Breast epithelium (tissue), 4 donors: ENCODE measurements at places on chromosomes 11 and 22. TPM values are rescaled to one million over a fixed set of nuclear protein-coding genes. Genes with fewer than 3 reads are reported as not detected.

DNA sequence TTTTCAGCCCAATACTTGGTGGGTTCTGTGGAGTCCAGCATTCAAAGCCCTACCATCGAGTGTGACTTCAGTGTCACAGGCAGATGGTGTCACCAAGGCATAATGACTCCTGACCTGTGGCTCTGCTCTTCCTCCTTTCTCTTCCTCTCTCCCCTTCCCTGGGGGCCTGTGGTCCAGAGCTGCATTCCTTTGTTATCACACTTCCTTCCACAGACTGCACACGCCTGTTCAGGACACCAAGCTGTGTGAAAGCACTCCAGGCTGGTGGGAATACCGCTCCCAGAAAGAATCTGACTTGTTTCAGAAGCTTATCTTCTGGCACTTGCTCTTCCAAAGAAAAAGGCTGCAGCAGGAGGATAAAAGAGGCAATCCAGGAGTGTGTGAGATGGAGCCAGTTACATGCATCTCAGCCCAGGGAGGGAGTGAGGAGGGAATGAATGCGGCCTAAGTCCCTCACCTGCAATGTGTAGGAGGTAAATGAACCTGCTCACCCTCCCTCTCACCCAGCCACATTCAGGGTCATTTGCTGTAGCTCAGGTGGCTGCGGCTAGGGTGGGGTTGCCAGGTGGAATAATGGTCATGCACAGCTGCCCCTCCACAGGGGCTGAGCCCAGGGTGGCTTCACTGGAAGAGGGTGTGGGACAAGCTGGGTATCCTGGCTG lies 79.3 kb downstream of the ADAMTS15 start:
- no peak overlapping the region for H3K4me3 ChIP-seq
- no peaks in the 10 kb centered on the region for H3K27me3 ChIP-seq
- no peaks in the 10 kb centered on the region for H3K36me3 ChIP-seq

GRCh38 chr11:75603791-75604736 lies 42.0 kb downstream of the SERPINH1 start:
- no peak overlapping the region for H3K4me3 ChIP-seq
- no peak overlapping the region for H3K27ac ChIP-seq
- no peaks in the 10 kb centered on the region for H3K27me3 ChIP-seq
- no peak for DNase-seq

The LTO1 gene
- total RNA-seq = 18.7 TPM

DNA sequence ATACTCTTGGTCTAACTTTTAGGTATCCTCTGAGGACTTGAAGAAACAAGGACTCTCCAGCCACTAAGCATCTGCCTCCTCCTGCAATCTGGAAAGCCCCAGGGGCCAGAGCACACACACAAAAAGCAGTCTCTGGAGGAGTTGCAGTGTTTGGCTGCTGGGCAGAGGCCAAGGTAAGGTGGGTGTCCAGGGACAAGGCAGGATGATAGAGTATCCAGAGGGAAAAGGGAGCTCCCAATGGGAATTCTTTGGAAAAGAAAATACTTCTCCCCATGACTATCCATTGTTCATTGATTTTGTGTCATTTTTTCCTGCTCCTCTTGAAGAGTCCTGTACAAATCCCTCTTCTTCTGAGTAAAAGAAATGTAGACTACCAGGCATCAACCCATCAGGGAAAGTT lies at the start of gene OR52I2:
Gene OR52I2 (plus strand): TSS at position 301 of the 400 bp plus-strand sequence.
- H3K27me3 ChIP-seq = no peaks in the 10 kb centered on the region
- H3K27ac ChIP-seq = no peak within 1 kb of the TSS
- no peak for DNase-seq

The BAIAP2L2 gene
- total RNA-seq = 1.0 TPM

DNA sequence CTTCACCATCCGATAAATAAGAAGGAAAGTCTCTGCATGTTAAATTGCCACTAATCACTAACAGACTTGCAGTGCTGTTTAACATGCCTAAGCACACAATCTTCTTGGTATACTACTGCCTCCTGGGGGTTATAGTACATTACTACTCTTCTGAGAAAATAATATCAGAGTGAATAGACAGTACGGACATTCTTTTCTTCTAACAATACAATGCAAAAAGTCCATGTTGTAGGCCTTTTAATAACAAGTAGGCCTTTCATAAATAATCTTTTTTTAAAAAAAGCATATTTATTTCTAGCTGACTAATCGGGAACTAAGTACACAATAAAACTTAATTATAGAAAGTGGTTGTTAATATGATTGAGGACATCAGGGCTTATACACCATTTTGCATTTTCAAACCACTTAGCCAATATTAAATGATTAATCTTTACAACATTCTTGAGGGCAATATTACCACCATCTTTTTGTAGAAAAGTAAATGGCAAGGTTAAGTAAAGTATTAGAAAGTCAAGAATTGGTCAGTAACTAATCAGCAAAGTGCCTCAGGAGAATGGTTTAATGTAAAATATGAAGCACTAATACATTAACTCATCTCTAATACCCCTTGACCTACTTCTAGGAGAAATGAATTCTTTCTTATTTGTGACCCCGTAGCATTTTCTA lies 84.7 kb downstream of the TTC28 start:
- H3K4me3 ChIP-seq = no peak overlapping the region
- H3K4me1 ChIP-seq = no peaks in the 10 kb centered on the region
- H3K27ac ChIP-seq = no peak overlapping the region
- H3K27me3 ChIP-seq = no peaks in the 10 kb centered on the region
- H3K36me3 ChIP-seq = no peaks in the 10 kb centered on the region

DNA sequence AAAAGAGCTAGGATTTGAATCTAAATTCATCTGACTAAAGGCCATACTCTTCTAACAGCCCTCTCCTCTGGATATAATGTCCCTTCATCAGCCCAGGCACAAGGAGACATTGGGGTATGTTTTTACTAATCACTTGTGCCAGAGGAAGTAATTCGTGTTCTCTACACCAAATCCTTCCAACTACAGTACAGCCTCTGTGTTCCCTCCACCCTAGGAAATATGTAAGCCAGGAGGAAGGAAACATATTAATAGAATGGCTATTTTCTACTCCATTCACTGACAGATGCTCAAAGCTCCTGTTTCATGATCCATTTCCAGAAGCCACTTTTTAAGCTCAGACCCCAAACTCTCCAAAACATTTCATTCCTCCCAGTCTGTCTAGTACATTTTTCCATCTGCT lies 12.0 kb upstream of the UBQLNL start:
- H3K27ac ChIP-seq = no peak overlapping the region
- no peak overlapping the region for H3K4me3 ChIP-seq
- H3K27me3 ChIP-seq = no peaks in the 10 kb centered on the region
- no peak for DNase-seq

DNA sequence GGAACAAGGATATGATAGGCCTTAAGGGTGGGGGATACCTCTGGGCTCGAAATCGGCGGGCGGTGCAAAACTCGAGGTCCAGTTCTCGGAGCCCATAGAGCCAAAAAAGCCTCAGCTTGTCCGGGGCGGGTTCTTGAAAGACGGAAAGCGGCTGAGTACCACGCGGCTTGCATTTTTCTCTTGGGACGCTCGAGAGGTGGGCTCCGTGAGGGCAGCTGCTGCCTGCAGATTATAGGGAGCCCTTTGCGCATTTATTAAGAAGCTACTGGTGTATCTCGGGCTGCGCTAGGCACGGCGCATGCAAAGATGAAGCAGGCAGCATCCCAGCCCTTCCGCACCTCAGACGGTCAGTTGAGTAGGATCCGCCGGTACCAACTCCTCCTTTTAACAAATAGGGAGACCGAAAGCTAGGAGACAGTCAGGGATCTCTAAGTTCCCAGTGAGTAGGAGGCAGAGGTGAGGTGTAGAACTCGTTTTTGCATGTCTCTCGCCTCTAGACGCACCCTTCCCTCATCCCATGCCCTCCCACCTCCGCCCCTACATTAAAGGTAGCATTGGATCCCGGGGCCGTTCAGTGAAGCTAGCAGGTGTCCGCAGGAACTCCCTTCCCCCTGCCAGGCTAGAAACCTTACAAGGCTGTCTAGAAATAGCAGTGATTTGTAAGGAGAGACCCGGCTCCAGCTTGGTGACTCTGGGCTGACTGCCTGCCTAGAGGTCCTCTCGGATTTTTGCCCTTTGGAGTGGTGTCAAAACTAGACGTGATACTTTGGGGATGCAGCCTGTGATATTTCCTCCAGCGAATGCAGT lies 768 bp downstream of the LDHA start:
- peaks cover 4% of the 10 kb centered on the region for H3K36me3 ChIP-seq
- no peak for DNase-seq
- H3K27me3 ChIP-seq = no peaks in the 10 kb centered on the region
- H3K4me3 ChIP-seq = peak overlapping the region; percentile 97
- no peaks in the 10 kb centered on the region for H3K4me1 ChIP-seq

DNA sequence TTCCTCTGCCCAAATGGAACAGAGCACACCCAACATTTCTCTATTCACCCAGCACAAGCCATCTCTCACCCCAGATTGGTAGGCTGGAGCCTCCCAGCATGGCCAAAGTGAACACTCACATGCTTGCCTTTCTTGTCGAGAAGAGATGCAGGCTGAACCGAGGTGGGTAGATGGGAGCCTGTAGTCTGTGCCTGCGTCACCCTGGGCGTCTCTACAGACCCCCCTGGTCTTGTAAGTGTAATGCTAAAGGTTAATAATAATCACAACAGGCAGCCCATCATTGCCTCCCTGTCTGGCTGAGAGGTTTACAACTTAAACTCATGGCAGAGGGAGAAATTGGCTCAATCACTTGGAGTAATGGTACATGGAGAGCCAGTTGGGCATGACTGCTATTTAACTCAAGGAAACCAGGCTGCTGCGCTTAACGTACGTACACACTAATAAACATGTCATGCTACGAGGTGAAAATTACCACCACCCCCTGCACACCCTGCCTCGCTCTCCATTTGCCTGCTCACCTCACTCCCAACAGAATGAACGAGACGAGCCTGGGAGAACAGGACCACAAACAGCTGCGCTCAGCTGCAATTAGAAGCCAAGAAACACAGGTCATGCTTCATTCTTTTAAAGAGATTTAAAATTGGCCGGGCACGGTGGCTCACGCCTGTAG lies 9.1 kb upstream of the ZBTB16 start:
- no peak overlapping the region for H3K4me3 ChIP-seq
- DNase-seq = no peak
- H3K27me3 ChIP-seq = no peaks in the 10 kb centered on the region
- H3K4me1 ChIP-seq = no peaks in the 10 kb centered on the region

The OR4A15 gene
- total RNA-seq = not detected

DNA sequence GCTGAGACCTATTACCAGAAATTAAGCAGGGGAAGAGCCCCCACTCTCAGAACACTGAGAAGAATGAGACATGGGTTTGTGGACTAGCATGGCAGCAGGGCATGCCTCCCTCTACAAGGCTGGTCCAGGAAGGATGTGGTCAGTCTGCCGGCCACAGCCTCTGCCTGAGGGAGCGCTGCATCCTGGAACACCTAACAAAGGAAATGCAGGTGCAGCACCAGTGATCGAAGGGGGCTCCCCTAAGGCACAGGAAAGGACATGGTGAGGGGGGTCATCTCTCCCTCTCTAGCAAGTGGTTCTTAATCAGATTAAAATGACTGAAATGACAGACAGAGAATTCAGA lies 40.6 kb upstream of the ARL14EP start:
- no peak for DNase-seq
- H3K4me3 ChIP-seq = no peak overlapping the region

GRCh38 chr11:64206457-64207255 lies at the start of gene FERMT3:
Gene FERMT3, plus strand, starts transcription at chr11:64206721. Its CDS starts 644 bp downstream, at chr11:64207365.
- DNase-seq = no peak
- H3K27ac ChIP-seq = peak within 1 kb of the TSS; percentile 62
- peak within 1 kb of the TSS; percentile 62 for H3K4me3 ChIP-seq
- no peaks in the 10 kb centered on the region for H3K27me3 ChIP-seq

DNA sequence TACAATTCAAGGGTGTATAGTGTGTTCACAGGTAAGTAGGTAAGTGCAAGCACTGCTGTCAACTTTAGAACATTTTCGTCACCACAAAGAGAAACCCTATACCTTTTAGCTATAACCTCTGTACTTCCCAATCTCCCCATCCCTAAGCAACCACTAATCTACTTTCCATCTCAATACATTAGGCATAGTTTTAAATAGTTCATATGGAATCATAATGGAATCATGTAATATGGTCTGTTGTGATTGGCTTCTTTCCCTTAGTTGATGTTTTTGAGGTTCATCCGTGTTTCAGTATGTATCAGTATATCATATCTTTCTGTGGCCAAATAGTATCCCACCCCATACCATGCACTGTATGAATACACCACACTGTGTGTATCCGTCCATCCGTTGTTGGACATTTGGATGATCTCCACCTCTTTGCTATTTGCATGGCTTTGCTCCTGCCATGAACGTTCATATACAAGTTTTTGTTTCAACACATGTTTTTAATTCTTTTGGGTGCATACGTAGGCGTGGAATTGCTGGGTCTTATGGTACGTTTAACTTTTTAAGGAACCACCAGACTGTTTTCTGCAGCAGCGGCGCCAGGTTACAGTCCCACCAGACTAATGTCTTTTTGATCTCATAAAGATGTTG lies 27.7 kb upstream of the OPCML start:
- no peak overlapping the region for H3K4me3 ChIP-seq
- H3K27me3 ChIP-seq = no peaks in the 10 kb centered on the region
- no peak for DNase-seq
- H3K36me3 ChIP-seq = no peaks in the 10 kb centered on the region
- H3K4me1 ChIP-seq = no peaks in the 10 kb centered on the region
- no peak overlapping the region for H3K27ac ChIP-seq

DNA sequence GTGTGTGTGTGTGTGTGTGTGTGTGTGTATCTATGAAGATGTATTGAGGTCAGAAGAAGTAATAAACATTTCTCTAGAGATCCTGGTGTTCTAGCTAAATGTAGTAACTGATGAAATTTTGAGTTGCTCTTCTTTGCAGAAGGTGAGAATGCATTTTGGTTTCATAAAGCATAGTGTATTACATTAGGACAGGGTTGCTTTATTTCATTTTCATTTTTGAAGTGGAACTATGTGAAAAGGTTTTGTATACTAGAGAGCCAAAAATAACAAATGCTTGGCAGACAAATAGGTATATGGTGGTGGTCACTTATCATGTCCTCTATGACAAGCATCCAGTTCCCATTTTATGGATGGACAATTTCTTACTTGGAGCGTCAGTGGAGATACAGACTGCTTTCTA lies 99.0 kb downstream of the CASP12 start:
- no peaks in the 10 kb centered on the region for H3K27me3 ChIP-seq
- no peak for DNase-seq
- no peak overlapping the region for H3K27ac ChIP-seq
- no peak overlapping the region for H3K4me3 ChIP-seq
- H3K4me1 ChIP-seq = no peaks in the 10 kb centered on the region

GRCh38 chr11:133498969-133499368 lies 33.3 kb downstream of the OPCML start:
- H3K27ac ChIP-seq = no peak overlapping the region
- H3K27me3 ChIP-seq = peaks cover 4% of the 10 kb centered on the region
- H3K4me3 ChIP-seq = no peak overlapping the region
- no peaks in the 10 kb centered on the region for H3K36me3 ChIP-seq

The TREH gene
- total RNA-seq = not detected

The NLRX1 gene
- total RNA-seq = 11.5 TPM
